Immature natural killer cell (primary cell): ENCODE measurements at places on chromosomes 7 and 10. TPM values are rescaled to one million over a fixed set of nuclear protein-coding genes. Genes with fewer than 3 reads are reported as not detected.

- no peak for DNase-seq
- H3K27me3 ChIP-seq, result peaks cover 2% of the 10 kb centered on the region
- peaks cover 27% of the 10 kb centered on the region for H3K4me1 ChIP-seq
- peaks cover 5% of the 10 kb centered on the region for H3K36me3 ChIP-seq
- H3K4me3 ChIP-seq, result peak overlapping the region; percentile 89
Measured at GRCh38 chr7:1160670-1161021, 650 bp upstream of the ZFAND2A start.

DNA sequence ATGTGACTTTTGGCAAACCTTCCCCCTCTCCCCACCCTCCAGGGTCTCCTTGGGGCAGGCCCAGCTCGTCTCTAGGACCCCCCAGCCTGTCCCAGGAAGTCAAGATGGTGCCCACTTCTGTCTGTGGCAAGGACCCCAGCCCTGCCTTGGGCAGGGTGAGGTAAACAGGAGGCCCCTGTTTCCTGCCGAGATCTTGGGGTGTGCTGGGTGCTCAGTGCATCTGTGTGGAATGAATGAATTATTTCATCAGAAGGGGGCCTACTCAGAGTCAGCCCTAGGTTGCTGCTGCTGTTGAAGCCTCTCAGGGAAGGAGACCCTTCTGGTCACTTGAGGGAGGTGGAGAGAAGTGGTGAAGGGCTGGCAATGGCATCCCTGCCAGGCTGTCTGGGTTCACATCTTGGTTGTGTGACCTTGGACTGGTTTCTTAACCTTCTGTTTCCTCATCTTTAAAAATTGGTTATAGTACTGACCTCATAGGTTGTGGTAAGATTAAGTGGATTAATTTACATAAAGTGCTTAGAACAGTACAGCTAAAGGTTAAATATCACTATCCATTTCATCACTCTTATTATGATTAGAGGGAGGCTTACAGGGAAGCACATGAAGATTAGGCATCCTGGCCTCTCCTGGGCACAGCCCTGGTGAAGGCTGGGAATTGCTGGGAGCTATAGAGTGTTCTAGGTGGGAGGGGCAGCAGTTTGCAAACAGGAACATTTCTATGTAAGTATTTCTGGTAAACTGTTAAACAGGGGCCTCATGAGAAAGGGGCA is 67.7 kb downstream of the ZMIZ1 start:
- no peak for DNase-seq
- peak overlapping the region; percentile 81 for H3K4me3 ChIP-seq
- peaks cover 65% of the 10 kb centered on the region for H3K4me1 ChIP-seq
- peak overlapping the region; percentile 85 for H3K27ac ChIP-seq
- H3K27me3 ChIP-seq, result peaks cover 2% of the 10 kb centered on the region
- peaks cover 20% of the 10 kb centered on the region for H3K36me3 ChIP-seq

GRCh38 chr7:142131439-142132185 is 20.1 kb downstream of the MGAM2 start:
- no peak for DNase-seq
- H3K4me1 ChIP-seq, result no peaks in the 10 kb centered on the region
- no peaks in the 10 kb centered on the region for H3K36me3 ChIP-seq
- H3K4me3 ChIP-seq, result no peak overlapping the region
- peaks cover 9% of the 10 kb centered on the region for H3K27me3 ChIP-seq

DNA sequence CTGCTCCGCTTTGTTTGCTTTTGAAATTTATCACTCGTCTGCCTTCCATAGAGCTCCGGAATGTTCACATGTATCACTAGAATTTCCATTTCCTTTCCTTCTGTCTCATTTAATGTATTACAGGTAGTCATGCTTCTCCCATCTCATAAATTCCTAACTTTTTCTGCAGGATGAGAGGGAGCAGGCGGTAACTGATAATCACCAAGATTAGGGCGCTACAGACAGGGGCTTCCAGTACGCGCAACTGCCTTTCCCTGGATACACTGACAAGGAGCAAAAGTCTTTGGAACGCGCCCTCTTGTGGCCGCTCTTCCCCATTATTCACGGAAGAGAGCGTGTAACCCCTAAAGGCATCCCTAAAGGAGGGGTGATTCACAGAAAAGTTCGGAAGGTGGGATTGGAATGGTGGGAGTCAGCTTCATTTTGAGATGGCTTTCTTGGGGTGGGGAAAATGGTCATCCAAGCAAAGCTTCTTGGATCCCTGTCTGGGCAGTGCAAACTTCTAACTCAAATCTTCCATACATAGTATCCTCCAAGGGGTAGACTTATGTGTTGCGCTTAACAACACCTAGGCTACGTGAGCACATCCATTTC is 6.5 kb downstream of the INHBA start:
- no peaks in the 10 kb centered on the region for H3K36me3 ChIP-seq
- H3K27ac ChIP-seq, result no peak overlapping the region
- H3K4me1 ChIP-seq, result peaks cover 2% of the 10 kb centered on the region
- DNase-seq, result no peak

DNA sequence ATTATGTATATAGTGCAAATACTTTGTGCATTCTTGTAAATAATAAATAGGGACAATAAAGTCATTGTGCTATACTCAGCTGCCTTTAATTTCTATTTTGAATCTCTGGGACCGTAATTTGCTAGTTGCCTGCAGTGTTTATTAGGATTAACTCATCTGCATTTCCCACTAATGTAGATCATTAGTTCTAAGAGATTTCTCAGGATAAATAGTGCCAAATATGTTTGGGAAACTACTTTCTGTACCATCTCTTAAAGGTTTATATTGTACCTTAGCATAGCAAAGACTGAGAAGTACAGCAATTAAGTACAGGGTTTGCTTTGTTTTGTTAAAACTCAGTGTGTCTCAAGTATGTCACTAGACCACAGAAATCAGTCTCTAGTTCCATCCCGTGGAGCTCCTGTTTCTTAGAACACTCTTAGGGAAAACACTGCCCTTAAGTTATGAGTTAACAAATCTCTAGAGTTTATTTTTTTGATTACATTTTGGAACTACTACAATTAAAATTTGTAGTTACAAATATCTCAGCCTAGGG is 26.0 kb downstream of the ADD3 start:
- H3K27ac ChIP-seq, result no peak overlapping the region
- H3K36me3 ChIP-seq, result no peaks in the 10 kb centered on the region
- no peak for DNase-seq
- no peaks in the 10 kb centered on the region for H3K27me3 ChIP-seq

GRCh38 chr7:143322760-143323633 is 7.1 kb downstream of the CLCN1 start:
- H3K4me3 ChIP-seq, result no peak overlapping the region
- no peaks in the 10 kb centered on the region for H3K36me3 ChIP-seq
- H3K27ac ChIP-seq, result no peak overlapping the region
- peaks cover 4% of the 10 kb centered on the region for H3K27me3 ChIP-seq
- DNase-seq, result no peak

- H3K27ac ChIP-seq, result no peak overlapping the region
- peak overlapping the region; percentile 99 for H3K4me3 ChIP-seq
- H3K27me3 ChIP-seq, result peaks cover 32% of the 10 kb centered on the region
- no peaks in the 10 kb centered on the region for H3K36me3 ChIP-seq
- peaks cover 34% of the 10 kb centered on the region for H3K4me1 ChIP-seq
Measured at GRCh38 chr10:7412237-7412927, 1.5 kb upstream of the SFMBT2 start.

DNA sequence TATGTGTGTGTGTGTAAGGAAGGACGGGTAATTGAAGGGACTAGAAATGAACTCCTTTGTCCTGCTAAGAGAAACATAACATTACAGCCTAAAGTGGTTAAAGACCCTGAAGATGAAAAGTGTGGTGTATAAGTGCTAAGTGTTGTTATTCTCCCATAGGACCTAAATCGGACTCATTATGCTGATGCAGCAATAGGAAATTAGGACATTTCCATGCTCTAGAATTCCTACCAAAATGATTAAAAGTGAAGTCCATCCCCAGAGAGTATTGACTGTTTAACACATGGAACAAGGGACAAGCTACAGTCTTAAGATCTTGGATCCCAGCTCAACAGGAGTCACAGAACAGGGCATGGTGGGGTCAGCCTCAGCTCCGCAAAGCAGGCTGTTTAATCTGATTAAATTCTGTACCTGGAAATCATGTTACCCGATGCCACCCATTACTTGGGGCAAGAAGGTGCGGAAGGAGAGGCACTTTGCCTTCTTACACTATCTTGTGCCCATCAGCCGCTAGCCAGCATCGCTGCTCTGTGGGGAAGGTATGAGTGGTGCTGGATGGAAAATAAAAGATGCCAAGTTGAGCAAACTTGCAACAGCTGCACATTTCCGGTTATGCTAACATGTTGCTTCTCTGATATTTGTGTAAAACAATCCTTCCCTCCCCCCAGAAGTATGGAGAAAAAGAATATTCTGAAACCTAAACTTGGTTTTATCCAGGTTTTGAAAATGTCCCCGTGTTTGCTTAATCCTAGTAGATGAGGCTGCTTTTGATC is 100.5 kb downstream of the CREB5 start:
- no peaks in the 10 kb centered on the region for H3K4me1 ChIP-seq
- H3K27me3 ChIP-seq, result no peaks in the 10 kb centered on the region
- DNase-seq, result no peak
- H3K4me3 ChIP-seq, result no peak overlapping the region
- H3K36me3 ChIP-seq, result no peaks in the 10 kb centered on the region

- no peak overlapping the region for H3K27ac ChIP-seq
- no peaks in the 10 kb centered on the region for H3K36me3 ChIP-seq
- no peak overlapping the region for H3K4me3 ChIP-seq
- no peaks in the 10 kb centered on the region for H3K27me3 ChIP-seq
- no peaks in the 10 kb centered on the region for H3K4me1 ChIP-seq
Measured at GRCh38 chr7:96612034-96612433, 97.6 kb downstream of the SEM1 start.

DNA sequence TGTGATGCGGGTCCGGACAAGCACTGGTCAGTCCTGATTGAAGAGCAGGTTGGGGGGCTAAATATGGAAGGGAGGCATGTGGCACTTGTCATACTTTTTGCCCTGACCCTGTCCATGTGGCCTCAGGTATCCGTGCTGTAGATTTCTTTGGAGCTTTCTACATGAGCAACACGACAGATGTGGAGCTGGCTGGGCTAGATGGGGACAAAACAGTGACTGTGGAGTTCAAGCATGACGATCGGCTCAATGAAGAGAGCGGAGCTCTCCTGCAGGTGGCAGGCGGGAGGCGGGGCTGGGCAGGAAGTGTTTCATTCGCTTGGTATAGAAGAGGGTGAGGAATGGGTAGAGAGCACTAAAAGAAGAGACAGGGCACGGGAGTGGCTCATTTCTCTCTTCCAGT is 13.0 kb upstream of the CHCHD1 start:
- DNase-seq, result no peak
- peak overlapping the region; percentile 77 for H3K27ac ChIP-seq
- peaks cover 24% of the 10 kb centered on the region for H3K27me3 ChIP-seq
- H3K36me3 ChIP-seq, result peaks cover 64% of the 10 kb centered on the region
- H3K4me3 ChIP-seq, result no peak overlapping the region
- peaks cover 46% of the 10 kb centered on the region for H3K4me1 ChIP-seq

DNA sequence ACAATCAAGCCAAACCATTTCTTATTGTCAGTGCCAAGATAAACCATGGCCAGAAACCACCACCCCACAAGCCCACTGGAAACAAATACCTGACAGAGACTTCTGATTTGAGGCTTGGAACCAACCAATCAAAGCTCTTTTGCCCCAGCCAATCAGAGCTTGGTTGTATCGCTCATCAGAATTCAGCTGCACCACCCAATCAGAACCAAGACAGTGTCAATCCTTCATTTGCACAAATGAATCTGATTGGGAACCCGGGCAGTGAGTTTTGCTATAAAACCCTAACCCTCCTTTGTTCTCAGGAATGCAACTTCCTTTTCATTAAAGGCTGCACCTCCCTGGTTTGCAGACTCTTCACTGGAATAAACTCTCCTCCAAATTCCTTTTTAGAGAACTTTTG is 87.4 kb downstream of the ELAPOR2 start:
- no peak for DNase-seq
- no peaks in the 10 kb centered on the region for H3K36me3 ChIP-seq
- H3K27ac ChIP-seq, result no peak overlapping the region
- no peaks in the 10 kb centered on the region for H3K4me1 ChIP-seq
- H3K27me3 ChIP-seq, result no peaks in the 10 kb centered on the region

GRCh38 chr7:28755255-28755654 is 202.9 kb downstream of the TRIL start:
- H3K27ac ChIP-seq, result no peak overlapping the region
- no peak for DNase-seq
- H3K36me3 ChIP-seq, result no peaks in the 10 kb centered on the region

GRCh38 chr7:112646783-112647182 is 143.4 kb downstream of the TMEM168 start:
- no peak overlapping the region for H3K27ac ChIP-seq
- H3K27me3 ChIP-seq, result no peaks in the 10 kb centered on the region
- no peaks in the 10 kb centered on the region for H3K4me1 ChIP-seq
- no peak for DNase-seq
- H3K36me3 ChIP-seq, result no peaks in the 10 kb centered on the region
- H3K4me3 ChIP-seq, result no peak overlapping the region

DNA sequence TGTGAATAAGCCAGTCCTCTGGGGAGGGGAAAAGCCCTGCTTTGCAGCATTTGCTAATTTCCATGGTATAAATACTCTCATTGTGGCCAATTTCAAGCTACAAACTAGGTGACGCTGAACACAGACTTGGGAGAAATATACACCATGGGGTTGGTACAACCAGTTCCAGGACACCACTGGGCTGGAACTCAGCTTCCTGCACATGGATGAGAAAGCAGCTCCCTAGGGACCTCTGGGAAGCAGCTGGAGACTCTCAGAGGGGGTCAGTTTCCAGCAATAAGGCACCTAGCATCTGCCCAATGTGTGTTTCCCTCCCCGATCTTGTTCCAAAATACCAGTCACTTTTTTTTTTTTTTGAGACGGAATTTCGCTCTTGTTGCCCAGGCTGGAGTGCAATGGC is 56.8 kb upstream of the WDR11 start:
- no peaks in the 10 kb centered on the region for H3K4me1 ChIP-seq
- no peaks in the 10 kb centered on the region for H3K36me3 ChIP-seq
- H3K4me3 ChIP-seq, result no peak overlapping the region
- DNase-seq, result no peak
- no peaks in the 10 kb centered on the region for H3K27me3 ChIP-seq
- no peak overlapping the region for H3K27ac ChIP-seq

GRCh38 chr7:40604601-40605438 is 470.0 kb downstream of the SUGCT start:
- no peaks in the 10 kb centered on the region for H3K27me3 ChIP-seq
- DNase-seq, result no peak
- H3K36me3 ChIP-seq, result no peaks in the 10 kb centered on the region

DNA sequence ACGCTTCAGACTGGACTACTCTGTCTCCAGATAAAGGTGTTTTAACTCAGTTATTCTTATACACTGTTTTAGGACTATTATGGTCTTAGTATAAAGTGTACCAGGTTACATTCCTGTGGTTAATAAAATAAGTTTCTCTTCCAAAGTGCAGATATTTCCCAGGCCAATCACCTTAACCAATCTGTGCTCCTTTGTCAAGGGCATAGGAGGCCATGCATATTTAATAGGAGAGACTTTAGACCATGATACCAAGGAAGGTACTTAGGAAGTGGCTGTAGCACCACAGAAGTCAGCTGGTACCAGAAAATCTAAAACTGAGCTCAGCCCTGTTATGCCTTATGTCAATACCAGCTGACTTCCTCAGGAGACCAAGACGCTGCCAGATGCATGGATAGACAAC is 226.5 kb upstream of the TMEM72 start:
- no peaks in the 10 kb centered on the region for H3K36me3 ChIP-seq
- H3K27ac ChIP-seq, result no peak overlapping the region
- H3K27me3 ChIP-seq, result no peaks in the 10 kb centered on the region
- H3K4me1 ChIP-seq, result no peaks in the 10 kb centered on the region

Gene TAS2R3
- polyA plus RNA-seq, result not detected

Gene TMEM26
- not detected for polyA plus RNA-seq

Gene KCND2
- not detected for polyA plus RNA-seq

Gene SFMBT2
- polyA plus RNA-seq, result 3.1 TPM

Gene CYP3A7
- not detected for polyA plus RNA-seq

Gene SVIL
- 0.16 TPM for polyA plus RNA-seq

Gene TEX47
- not detected for polyA plus RNA-seq

Gene ETV1
- polyA plus RNA-seq, result not detected
